ENCODE measurements at places on chromosomes 5 and 9.

DNA sequence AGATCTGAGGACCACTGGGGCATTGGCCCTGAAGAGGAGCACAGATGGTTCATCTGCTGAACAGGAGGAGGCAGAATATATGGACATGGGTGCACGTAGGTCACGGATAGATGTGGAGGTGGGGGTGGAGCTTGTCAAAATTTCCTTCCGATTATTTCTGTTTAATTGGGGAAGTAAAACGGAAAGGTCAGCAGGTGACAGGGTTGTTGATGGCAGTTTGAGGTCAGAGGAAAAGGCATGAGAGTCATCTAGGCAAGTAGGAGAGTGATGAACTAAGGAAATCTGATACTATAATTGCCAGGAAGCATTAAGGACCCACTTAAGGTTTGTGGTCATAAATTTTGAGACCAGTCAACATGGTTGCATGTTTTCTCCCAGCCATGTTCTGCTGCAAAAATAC is 8.4 kb upstream of the FAM81B start:
- DNase-seq, result no peak

- no peak for DNase-seq
Measured at GRCh38 chr9:133144142-133144903, 19.4 kb downstream of the GBGT1 start.

DNA sequence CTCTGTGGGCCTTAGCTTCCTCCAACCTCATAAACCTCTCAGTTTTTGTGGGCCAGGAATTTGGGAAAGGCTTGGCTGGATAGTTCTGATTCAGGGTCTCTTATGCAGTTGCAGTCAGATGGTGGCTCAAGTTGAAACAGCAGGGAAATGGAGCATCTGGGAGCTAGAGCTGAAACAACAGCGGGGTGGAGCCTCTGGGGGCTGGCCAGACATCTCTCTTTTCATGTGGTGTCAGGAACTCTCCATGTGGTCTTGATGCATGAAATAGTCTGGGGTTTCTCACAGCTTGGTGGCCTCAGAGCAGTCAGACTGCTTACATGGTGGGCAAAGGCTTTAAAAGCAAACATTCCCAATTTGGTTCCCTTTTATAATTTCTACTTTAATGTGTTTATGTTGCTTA is 13.5 kb downstream of the ZNF346 start:
- DNase-seq, result no peak

- DNase-seq, result no peak
Measured at GRCh38 chr5:178058321-178059012, 54.9 kb upstream of the N4BP3 start.

GRCh38 chr5:150189728-150190502 is at the start of gene SLC6A7:
SLC6A7 (plus strand) TSS chr5:150190062; CDS start chr5:150190328, 266 bp downstream.
- no peak for DNase-seq

Data from NCI-H2081 treated with DMSO at 0.1 percent for 48 hours (cell line).